ENCODE measurements at places on chromosomes 5 and 9.

DNA sequence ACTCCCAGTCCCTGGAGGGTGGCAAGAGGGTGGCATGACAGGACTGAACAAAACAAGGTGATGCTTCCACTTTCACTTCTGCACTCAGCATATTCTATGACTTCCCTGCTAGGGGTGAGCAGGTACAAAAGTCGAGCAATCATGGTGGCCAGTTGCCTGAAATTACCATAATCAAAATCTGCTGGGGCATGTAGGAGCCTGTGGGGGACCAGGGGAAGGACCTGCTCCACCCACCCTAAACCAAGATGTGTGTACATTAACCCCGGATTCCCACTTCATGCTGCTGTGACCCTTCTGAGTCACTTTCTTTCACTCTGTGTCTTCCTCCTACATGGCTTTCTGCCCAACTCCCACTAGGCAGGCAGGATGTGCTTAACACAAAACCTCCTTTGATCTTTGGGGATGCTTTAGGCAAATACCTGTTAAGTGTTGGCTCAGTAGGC is 73.3 kb upstream of the PHF24 start:
- DNase-seq = no peak

DNA sequence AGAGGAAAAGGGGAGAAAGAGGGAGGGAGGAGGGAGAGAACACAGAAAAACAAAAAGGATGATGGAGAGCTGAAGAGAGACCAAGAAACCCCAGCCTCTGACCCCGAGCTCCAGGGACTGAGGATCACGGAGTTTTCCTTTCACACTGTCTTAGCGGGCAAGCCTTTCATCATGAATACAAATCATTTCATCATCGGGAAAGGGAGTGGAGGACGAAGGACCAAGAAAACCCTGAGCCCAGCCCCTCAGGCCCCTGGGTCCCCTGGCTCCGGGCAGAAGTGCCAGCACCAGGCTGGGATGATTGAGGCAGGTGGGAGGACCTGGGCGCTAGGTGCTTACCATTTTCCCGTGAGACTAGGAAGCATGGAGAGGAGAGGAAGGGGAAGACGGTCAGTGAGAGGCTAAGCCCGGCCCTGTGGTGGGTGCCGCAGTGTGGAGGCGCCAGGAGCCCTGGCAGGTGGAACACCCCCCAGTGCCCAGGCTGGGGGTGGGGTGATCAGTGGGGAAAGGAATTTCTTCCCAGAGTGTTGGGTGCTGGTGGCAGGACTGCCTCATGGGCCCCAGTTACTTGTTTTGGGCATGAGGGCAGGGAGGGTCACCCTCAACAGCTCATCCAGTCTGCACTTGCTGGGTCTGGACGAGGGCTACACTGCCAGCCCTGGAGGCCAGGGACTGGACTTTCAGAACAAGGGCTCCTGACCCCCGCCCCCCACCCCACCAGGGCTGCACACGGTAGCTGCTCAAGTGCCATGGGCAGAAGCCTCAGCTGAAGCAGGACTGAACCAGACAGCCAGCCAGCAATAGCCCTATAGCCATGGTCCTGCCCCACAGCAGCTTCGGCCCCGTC is 49.0 kb upstream of the SARDH start:
- no peak for DNase-seq

DNA sequence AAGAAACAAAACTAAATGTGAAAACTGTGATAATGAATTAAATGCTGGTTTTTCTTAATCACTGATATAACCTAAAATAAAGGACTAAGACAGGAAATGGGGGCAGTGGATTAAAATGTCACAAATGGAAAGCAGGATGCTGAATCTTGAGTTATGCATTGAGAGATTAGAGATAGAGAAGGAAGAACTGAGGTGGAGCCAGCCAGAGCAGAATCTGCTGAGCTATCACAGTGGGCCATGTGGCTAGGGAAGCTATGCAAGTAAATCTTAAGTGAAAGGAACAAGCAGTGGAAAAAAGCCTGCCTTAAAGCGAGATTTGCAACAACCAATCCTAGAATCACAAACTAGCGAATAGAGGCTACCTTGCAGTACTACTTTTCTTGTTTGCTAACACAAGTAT is 188.5 kb upstream of the RASA1 start:
- DNase-seq = no peak

GRCh38 chr5:27129926-27130325 is 91.5 kb upstream of the CDH9 start:
- no peak for DNase-seq

DNA sequence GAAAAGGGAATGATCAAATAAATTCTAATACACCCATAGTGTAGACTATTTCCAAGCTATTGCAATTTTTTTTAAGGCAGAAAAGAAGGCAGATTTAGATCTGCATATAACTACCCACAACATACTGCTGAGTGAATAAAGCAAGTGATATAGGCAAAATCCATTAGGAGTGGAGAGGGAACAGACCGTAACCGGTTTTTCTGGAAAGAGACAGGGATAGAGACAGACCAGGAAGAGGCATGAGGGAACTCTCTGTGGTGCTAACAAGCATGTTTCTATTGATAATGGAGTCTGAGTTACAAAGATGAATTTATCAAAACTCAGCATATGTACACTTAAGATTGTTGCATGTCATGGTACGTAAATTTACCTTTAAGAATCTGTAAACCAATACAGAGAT is 14.5 kb downstream of the ZDHHC21 start:
- no peak for DNase-seq

- DNase-seq = no peak
These were observed 106.3 kb downstream of the DMXL1 start for GRCh38 chr5:119177226-119177625.

- no peak for DNase-seq
These were observed 67.8 kb downstream of the FGF1 start for GRCh38 chr5:142618130-142618523.

DNA sequence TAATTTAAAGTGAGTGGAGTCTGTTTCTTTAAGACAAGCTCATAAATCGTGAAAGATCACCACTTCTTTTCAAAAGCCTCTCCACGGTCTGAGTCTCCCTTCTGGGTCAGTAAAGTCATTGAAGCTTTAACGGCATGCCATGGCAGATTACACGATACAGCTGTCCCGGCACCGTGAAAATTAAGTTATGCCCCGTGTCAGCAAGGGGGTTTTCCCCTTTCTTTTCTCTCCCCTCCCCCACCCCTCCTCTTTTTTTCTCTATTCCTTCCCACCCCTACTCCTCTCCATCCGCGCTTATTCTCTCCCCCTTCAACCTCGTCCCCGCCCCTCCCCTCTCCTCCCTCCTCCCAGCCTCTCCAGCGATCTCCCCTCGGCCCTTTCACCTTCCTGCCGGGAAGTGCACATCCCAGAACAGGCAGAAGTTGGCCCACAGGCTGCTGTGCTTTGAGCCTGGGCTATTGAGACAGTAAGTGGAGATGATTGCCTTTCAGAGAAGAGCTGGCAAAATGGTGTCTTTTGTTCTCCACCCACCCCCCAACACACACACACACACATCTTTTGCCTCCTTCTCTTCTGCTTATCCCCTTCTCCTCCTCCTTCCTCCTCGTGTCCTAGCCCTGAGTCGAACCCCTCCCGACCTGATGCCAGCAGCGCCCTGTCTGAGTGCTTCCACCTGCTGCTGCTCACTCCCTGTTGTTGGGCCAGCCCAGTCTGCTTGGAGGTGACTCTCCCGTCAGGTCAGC is 44.1 kb downstream of the GAS1 start:
- no peak for DNase-seq

- DNase-seq = no peak
These were observed 8.5 kb downstream of the HMHB1 start for GRCh38 chr5:143820451-143820850.

DNA sequence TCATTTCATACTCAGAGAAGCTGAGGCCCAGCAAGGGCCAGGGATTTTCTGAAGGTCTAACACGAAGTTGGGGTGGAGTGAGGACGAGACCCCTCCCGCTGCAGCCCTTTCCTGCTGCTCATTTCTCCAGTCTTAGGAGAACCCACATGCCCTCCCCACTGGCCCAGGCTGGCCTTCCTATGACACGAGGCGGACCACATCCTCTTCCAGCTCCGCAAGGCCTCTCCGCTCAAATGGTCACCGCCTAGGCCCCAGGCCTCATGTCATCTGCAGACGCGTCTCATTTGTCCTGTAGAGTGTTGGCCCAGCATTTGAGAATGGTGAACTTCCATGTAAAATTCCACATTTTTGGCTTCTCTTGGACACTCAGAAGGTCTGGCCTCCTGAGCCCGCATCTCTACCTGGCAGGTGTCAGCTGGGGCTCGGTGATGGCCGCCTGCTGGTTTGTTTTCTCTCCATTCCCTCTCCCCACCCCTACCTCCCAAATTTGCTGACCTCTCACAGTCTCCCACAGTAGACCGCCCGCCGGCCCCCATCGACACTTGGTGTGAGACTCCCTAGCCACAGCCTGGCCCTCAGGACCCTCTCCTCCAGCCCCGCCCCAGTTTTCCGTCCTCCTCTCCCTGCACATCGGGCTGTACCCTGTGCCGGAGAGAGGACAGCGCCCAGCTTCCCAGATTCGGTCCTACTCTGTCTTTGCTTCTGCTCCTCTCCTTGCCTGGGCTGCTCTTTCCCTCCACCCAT is 51.7 kb downstream of the ERGIC1 start:
- no peak for DNase-seq

DNA sequence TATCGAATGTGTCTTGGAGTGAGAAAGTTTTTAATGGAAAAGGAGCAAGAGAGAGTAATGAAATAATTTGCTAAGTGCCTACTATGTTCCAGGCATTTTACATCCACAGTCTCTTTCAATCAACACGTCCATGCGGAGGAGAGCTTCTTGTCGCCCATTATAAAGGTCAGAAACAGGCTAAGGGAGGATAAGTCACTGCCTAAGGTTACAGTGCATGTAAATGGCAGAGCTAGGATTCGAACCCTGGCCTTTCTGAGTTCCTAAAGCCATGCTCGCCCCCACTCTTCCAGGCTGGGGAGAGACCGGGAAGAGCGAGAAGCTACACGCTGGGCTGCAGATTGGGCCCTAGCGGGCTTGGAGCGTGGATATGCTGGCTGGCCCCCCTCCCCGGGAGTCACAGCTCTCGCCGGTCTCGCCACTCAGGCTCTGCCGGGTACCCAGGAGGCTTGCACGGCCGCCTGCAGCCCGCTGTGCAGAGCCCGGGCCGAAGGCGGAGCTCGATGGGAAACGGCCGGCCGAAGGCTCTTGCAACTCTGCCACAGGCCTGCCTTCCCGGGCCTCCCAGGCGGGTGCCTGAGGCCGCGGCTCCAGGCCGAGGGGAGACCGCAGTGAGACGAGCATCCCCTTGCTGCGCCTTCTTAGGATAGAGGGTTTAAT is 775 bp upstream of the LHX2 start:
- DNase-seq = no peak

GRCh38 chr9:22244139-22245011 is 202.2 kb upstream of the DMRTA1 start:
- DNase-seq = no peak

DNA sequence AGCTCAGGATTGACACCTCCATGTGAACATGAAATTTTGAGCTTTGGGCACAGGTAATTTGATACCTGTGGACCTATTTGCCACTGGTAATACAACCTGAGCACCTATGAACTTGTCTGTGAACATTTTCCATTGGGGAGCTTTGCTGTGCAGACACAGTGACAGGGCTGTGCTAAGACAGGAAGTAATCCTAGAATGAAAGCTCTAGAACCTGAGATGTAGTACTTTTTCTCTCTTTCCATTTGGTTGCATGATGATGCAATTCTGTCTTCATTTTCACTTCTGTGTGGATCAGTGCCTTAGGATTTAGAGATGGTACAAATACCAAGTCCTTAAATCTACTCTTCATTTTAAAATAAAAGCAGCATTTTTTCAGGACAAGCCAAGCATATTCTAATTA is 216.9 kb downstream of the NR3C1 start:
- DNase-seq = no peak

GRCh38 chr9:81119591-81119990 is 569.8 kb downstream of the TLE1 start:
- no peak for DNase-seq

GRCh38 chr5:169801781-169802180 is 164.7 kb downstream of the DOCK2 start:
- DNase-seq = no peak

GRCh38 chr9:134592018-134592818 is 49.4 kb upstream of the COL5A1 start:
- DNase-seq = no peak

GRCh38 chr5:10528056-10528816 is 35.6 kb upstream of the ANKRD33B start:
- no peak for DNase-seq
